ENCODE measurements at places on chromosomes 2 and 18.

DNA sequence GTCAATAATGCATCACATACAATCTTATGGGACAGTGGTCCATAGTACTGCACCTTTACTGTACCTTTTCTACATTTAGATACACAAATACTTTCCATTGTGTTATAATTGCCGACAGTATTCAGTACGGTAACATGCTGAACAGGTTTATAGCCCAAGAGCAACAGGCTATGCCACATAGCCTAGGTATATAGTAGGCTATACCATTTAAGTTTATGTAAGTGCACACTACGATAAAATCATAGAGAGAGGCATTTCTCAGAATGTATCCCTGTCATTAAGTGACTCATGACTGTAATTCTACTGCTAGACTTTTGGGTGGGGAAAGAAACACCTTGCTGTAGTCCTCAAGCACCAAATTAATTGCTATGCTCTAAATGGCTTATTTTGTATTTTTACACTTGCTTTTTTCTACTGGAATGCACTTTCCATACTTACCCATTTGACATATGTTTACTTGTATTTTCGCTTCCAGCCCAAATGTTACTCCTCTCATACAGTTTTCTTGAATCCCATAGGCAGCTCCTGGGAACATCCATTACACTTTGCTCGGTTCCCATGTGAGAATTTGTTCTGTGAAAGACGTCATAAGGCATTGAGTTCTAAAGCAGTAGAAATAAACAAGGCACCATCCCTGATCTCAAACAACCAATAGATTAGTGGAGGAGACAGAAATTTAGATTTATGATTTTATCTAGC lies 714.0 kb upstream of the ID2 start:
- no peak for DNase-seq

DNA sequence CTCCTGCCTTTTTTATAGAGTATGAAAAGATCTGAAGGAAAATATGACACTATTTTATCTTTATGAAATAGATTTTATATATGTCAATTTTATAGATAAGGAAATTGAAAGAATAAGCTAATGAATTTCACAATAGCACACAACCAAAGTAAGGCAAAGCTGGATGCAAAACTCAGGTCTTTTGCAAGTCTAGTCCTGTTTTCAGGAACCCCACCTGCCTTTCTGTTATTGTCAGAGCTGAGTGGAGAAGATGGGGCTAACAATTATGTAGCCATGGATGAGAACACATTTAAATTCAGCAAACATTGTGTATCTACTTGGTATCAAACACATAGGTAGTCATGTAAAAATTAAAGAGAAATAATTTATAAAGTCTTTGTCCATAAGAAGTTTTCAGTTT lies 161.5 kb upstream of the ZEB2 start:
- no peak for DNase-seq

DNA sequence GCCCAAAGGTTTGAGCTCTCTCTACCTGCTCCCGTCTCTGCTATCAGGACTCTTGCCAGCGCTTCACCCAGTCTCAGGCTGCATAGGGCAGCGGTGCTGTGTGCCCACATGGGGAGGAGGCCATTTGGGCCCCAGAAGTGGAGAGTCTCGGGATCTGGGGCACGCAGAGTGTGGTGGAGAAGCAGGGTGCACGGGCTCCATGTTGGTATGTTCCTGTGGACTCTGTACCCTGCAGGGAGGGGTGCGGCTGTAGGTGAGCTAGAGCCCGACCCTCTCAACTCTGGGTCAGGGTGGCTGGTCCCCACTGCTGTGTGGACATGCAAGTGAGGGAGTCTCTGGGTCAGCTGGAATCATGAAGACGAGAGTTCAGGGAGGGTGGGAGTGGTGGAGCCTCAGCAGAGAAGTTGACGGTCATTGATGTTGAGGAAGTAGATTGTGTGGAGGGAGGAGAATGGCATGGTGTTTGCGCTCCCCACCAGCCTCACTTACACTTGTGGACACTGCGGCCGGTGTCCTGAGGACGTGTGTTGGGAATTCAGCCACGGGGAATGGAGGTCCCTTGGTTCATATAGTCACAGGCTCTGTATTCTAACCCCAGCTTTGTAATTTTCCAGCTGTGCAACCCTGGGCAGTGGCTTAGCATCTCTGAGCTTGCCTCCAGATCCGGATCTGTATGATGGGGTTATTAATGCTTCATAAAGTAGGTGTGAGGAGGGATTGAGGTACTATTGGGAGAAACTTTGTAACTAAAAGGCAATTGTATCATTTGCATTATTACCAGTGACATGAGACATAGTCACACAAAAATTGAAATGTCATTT lies 840 bp upstream of the PSD4 start:
- no peak for DNase-seq

- no peak for DNase-seq
Observed at GRCh38 chr2:120764492-120764891, 28.8 kb downstream of the GLI2 start.

DNA sequence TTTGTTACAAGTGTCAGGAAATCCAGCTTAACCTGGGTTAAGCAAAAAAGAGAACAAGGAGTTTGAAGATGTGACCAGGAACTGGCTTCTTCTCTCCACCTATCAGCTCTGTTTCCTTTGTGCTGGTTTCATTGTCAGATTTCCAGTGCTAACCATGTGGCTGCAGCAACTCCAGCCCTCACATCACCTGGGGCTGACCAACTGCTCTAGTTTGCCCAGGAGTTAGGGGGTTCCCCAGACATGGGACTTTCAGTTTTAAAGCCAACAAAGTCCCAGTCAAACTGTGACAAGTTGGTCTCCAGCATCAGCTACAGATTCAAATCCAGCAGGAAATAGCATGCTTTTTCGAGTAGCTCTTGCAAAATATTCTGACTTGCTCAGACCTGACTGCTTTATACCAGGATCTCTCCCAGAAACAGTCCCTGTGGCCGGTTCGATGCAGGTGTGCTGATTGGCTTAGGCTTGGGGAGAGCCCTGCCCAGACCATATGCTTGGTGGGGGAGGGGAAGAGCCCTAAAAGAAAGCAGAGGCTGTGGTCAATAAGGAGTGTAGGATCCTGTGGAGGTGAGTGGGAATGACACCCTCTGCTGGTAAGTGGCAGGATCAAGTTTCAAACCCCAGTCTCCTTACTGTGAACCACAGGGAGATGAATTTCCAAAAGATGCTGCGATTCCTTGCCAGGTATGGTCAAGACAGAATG lies 49.5 kb downstream of the KCNE4 start:
- no peak for DNase-seq

DNA sequence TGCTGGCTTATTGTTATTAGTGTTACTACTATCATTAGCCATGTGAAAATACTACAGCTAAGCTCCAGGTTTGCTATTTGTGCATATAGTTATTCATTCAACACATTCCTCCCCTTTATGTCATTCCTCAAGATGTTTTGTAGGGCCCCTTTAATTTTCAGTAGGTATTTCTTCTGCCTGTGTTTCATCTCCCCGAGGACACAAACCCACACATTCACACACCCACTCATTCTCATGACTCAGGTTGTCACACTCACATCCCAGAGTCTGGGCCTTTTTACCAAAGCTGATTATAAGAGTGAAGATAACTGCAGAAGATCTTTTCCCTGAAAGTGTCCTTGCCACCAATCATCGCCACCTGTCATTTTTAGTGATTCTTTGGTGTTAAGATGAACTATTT lies 68.6 kb upstream of the SPOPL start:
- DNase-seq = no peak

- DNase-seq = no peak
Observed at GRCh38 chr2:59236723-59237122, 995.6 kb upstream of the FANCL start.

DNA sequence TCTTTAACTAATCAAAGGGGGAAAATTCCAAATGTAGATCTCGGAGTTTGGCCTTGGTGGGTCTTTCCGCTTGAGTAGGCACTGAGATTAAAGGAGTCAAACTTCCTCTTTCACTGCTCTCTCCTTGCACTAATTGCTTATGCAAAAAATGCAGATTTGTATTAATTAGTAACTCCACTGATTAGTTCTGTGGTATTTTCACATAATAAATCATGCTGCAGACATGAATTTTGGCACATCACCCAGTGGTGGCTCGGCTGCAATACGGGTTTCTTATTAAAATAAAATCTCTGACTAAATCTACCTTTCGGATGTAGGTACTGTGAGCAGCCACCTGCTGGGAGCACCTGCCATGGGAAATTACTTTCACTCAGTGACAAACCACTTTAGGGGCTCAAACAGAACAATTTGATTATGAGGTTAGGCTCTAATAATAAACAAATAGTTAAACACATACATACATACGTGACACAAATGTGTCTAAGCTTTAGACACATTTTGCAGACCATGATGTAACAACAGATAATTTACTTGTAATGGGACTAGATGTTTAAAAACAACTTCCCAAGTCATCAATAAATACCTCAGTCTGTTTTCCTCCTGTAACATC lies 6.4 kb upstream of the NEUROD1 start:
- DNase-seq = no peak

DNA sequence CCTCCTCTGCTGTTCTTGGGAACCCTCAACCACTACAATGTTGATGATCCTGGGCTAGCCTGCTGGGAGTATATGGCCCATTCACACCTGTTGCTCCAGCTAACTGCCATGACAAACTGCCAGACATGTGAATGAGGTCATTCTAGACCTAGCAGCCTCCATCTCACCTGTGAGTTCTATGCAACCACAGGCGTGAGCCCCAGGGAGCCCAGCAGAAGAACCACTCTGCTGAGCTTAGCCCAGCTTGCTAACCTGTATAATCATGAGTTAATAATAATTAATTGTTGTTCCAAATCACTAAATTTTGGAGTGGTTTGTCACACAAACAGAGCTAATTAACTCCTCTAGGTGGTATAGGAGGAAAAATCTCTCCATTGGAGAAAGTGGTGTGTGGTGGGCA lies 24.7 kb upstream of the CELF4 start:
- no peak for DNase-seq

DNA sequence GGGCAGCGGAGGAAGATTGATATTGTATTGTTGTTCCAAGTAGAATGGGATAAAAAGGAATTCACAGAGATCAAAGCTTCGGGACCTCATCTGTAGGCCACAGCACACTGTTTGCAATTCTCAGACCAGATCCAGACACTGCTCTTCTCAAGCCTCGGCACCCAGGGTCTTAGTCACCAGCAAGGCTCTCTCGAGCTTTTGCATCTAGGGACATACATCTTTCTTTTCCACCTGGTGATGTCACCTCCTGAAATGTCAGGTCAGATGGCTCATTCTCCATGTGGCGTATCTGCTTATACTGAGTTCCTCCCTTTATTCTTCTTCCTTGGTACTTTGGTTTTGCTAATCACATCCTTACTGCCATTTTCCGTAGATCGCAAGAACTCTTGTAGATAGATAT lies 42.9 kb upstream of the SNTG2 start:
- DNase-seq = no peak

DNA sequence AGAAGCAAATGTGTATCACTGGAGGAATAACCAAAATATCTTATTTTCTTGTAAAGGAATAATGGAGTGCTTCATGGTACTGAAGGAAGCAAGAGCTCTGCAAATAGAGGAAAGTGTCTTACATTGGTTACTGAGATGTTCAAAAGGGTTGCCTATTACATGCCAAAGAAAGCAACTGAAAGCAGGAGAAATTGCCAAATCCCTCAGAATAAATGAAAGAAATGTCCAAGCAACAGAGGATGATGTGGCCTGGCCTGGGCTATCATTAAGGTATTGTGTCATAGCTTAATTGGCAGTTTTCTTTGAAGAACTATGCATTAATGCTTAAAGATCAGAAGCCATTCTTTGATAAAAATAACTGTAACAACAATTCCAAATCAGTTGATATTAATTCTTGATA lies 173.7 kb downstream of the RAB3GAP1 start:
- no peak for DNase-seq

GRCh38 chr2:174012347-174013314 lies 47.5 kb upstream of the SP3 start:
- peak; percentile 14 for DNase-seq

- DNase-seq = no peak
Observed at GRCh38 chr2:186126181-186126580, 359.9 kb upstream of the ZC3H15 start.

- DNase-seq = no peak
Observed at GRCh38 chr2:187520121-187520624, 34.1 kb downstream of the TFPI start.

DNA sequence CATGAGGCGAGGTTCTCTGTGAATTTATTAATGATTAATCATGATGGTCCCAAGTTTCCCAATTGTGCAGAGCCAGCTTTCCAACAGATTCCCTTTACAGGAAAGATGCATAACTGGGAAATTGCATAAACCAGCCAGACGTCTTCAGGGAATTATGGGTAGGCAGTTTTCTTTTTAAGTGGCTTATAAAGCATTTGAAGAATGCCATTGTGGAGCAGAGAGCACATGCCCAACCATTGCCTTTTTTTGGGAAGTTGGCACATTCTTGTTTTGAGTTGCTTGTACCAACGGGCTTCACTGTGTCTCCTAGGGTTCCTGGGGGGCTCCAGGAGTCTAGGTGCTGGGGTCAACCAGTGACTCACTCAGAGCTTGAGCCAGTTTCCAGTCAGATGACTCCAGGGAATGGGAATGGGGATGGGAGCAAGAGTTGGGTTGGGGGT lies 231.7 kb upstream of the FOSL2 start:
- no peak for DNase-seq

GRCh38 chr2:86577817-86578456 lies 14.7 kb upstream of the CHMP3 start:
- DNase-seq = no peak

- DNase-seq = no peak
Observed at GRCh38 chr2:240397542-240397916, 37.9 kb upstream of the GPC1 start.

DNA sequence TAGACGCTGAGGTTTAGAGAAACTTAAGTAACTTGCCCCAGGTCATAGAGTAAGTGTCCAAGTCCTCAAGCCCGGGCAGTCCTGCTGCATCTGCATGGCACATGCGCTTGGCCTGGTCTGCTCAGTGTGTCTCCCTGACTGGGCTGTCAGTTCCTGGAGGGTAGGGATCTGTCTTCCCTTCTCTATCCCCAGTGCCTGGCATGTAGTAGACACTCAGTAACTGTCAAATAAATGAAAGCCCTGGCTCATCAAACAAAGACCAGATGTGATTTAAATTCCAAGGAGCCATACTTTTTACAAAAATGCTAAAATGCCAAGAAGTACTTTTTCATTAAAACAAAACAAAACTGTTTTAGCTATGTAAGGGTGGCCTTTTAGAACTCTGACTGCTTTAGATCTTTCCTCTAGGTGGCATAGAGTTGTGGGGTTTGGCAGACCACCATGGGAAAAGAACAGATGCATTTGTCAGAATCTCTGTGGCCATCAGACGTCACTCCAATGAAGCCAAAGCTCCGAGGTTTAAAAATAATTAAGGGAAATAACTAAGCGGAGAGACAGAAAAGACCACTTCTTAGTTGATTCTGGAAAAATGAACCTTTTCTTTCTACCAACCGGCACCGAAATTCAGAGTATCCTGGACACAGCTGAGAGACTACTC lies 34.0 kb downstream of the EPAS1 start:
- no peak for DNase-seq

GRCh38 chr18:40357536-40357935 lies 1597.5 kb upstream of the PIK3C3 start:
- DNase-seq = no peak

GRCh38 chr2:27771202-27771547 lies 344 bp upstream of the MRPL33 start:
- no peak for DNase-seq

All from stimulated activated CD8-positive, alpha-beta memory T cell treated with anti-CD3 and anti-CD28 coated beads, Interleukin-4, amount 100 ng/mL, for 4 hours (primary cell).